Panc1 (cell line): ENCODE measurements at places on chromosomes 13 and 19.

DNA sequence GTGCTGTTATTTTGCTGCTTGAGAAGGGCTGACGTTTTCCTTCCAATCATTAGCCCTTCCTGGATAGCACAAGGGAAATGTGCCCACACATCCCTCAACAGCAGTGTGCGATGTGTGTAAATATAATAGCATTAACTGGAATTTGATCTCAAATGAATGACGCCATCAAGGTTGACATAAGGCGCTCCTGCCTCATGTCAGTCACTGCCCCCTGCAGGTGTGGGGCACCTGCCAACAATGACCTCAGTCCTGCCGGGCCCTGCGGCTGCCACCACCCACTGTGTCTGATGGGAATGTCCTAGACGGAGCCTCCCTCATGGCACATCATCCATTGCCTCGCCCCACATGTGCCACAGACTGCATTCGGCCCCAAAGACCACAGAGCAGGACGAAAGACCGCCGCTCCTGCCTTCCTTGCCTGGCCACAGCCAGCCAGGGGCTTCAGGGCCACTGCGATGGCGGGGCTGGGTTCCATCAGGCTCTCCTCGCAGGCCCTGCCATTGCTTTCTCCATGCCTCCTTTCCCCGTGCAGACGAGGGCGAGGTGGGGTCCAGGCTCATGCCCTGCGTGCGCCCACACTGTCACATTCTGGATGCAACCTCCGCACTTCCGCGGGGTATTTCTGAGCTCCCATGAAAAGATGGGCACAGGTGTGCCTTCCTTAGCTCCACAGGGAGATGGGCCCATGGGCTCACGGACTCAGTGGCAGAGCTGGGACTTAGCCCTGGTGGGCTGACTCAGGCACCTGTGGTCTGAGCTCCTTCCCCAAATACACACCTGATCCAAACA, 146.7 kb downstream of the SOX1 start:
- no peak for DNase-seq

DNA sequence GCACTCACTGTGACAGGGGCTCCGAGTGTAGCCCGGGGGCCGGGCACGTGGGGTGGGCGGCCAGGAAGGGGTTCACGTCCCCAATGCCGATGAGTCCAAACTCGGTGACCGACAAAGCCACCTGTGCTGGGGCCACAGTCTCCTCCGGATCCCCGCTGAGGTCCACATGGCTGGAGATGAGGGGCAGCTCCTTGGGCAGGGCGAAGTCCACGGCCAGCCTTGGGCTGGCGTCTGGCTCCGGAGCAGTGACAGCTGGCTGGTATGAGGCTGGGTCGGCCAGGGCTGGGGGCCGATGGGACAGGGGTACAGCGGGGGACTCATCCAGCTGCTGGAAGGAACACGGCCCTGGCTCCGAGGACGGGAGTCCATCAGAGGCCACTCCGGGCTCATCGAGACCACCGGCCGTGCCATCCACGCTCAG, 15.9 kb upstream of the PLPP2 start:
- DNase-seq: no peak

DNA sequence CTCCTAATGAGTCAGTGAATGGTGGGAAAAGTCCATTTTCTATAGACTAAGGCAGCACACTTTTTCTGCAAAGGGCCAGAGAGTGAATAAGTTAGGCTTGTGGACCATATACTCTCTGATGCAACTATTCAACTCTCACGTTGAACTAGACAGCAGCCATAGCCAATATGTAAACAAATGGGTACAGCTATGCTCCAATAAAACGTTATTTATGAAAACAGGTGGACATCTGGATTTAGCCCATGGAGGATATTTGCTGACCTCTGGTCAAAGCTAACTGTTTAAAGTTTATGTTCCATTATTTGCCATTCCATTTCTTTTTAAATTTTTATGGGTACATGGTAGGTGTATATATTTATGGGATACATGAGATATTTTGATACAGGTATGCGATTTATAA, 4.7 kb upstream of the CCDC169 start:
- no peak for DNase-seq

DNA sequence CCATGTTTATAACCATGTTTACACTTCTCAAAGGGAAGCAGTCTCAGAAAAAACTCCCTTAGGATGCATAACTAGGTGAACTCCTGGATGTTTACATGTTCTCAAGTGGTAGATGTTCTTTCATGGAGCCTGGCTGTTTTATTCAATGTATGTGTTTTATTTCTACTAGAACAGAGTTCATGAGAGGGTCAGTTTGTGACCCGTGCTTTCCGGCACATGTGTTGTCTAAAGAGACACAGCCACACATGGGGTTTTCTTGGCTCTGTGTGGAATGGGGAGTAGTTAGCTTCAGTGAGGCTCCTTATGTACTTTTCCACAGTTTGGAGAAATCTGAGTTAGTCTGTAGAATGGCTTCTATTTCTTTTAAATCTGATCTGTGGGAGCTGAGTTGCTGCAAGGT, 60.9 kb downstream of the ATP8A2 start:
- no peak for DNase-seq
